A673 (cell line): ENCODE measurements at places on chromosomes 2 and 18. TPM values are rescaled to one million over a fixed set of nuclear protein-coding genes. Genes with fewer than 3 reads are reported as not detected.
A peak's percentile ranks its signal among the peaks of the same experiment; 100 is the strongest.

KCNS3 gene
- 12.7 and 15.8 TPM in 2 replicates for total RNA-seq

FARSB gene
- 70.3 and 72.1 TPM in 2 replicates for total RNA-seq

KCNE4 gene
- 68.0 and 82.5 TPM in 2 replicates for total RNA-seq

DNA sequence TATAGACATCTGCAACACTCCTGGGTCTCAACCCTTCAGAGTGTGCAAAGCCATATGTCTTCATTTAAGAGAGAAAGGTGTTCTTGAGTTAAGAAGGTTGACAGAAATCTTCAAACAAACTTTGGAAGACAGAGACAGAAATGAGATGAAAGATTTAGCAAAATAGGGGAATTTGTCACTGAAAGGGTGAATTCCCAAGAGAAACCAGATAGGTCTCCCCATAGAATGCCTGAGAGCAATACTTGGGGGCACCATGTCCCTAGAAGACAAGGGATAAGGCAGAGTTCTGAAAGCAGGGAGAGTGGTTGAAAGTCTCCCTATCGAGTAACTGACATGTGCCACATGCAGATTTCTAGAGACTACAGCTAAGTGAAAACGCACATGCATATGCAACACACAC is 50.0 kb downstream of the AP1S3 start:
- no peaks in the 10 kb centered on the region for H3K27me3 ChIP-seq
- H3K27ac ChIP-seq, result no peak overlapping the region
- no peak overlapping the region for H3K4me3 ChIP-seq
- H3K4me1 ChIP-seq, result no peaks in the 10 kb centered on the region

GRCh38 chr2:207472343-207473048 is 57.3 kb upstream of the CREB1 start:
- no peak overlapping the region for H3K27ac ChIP-seq
- H3K36me3 ChIP-seq, result no peaks in the 10 kb centered on the region
- DNase-seq, result no peak

DNA sequence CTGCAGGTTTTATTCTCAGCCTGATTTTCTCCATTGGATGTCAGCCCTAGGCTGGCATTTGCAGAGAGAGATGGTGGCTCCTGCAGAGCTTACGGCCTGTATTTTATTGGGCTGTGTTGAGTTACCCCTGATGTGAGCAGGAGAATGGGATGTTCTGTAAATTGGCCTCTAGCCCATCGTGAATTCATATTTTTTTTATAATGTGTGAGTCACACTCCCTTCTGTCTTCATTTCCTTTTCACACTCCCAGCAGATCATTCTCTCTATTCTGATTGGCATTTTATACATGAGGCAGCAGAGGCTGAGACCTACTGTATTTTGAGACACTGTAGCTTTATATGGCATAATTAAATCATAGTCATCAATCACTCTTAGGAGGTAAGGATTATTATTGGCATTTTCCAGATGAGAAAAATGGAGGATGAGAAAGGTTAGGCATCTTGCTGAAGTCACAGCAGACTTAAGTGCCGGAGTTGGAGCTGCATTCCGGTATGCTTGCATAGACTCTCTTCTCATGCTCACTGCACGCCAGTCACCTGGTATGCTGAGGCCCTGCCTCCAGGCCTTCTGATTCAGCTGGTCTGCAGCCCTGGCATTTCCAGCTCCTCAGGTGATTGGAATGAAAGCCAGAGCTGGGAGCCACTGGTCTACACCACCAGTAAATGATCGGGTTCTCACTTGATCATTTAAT is 142.4 kb downstream of the NEDD4L start:
- no peak overlapping the region for H3K27ac ChIP-seq
- peaks cover 13% of the 10 kb centered on the region for H3K4me1 ChIP-seq
- DNase-seq, result peak; percentile 73

DNA sequence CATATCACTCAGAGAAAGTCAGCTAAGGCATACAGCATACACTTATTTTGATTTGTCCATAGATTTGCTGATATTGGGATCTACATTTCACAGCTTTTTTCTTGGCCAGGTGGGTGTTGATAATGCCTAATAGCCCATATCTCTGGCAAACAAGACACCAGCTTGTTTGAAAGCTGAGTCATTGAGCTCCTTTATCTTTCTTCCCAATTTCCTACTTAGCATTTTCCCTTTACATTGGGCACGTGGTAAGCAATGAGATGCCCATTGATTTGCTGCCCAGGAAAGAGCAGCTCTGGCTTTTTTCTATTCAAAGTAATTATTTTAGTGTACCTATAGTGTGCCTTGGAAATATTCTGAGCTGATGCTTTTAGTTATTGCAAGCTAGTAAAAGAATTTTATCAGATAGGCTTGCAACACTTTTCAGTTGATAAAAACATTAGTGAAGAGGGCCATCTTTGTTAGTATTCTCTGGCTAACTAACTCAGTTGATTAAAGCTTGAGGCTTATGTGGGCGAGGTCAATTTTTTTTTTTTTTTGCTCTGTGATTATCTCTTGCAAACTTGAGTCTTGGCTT is 79.6 kb downstream of the OSBPL6 start:
- H3K4me1 ChIP-seq, result peaks cover 35% of the 10 kb centered on the region
- no peaks in the 10 kb centered on the region for H3K36me3 ChIP-seq
- DNase-seq, result no peak
- H3K4me3 ChIP-seq, result no peak overlapping the region
- no peak overlapping the region for H3K27ac ChIP-seq

GRCh38 chr2:104938231-104938941 is 84.5 kb downstream of the POU3F3 start:
- H3K4me3 ChIP-seq, result no peak overlapping the region
- no peaks in the 10 kb centered on the region for H3K27me3 ChIP-seq
- H3K36me3 ChIP-seq, result no peaks in the 10 kb centered on the region
- no peak overlapping the region for H3K27ac ChIP-seq

- no peaks in the 10 kb centered on the region for H3K36me3 ChIP-seq
Observed at GRCh38 chr18:62953663-62954062, 238.3 kb downstream of the PHLPP1 start.

DNA sequence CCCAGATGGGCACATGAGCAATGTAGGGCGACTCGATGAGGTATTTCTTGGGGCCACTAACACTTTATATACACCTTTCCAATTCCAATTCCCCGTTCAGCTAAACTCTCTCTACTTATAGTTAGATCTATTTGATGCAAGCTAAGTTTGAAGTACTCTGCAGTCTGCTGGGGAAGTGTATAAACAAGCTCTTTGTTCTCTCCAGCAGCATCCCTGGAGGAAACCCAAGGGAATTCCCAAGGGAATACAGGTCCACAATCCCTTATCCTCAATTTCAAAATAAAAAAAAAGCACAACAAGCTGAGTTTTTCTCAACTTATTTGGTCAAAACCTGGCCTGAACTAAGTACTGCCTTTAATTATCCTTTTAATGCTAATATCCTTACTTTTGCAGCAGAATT is 433.3 kb downstream of the NBAS start:
- H3K4me1 ChIP-seq, result no peaks in the 10 kb centered on the region
- H3K27ac ChIP-seq, result no peak overlapping the region
- H3K27me3 ChIP-seq, result no peaks in the 10 kb centered on the region
- H3K36me3 ChIP-seq, result no peaks in the 10 kb centered on the region

DNA sequence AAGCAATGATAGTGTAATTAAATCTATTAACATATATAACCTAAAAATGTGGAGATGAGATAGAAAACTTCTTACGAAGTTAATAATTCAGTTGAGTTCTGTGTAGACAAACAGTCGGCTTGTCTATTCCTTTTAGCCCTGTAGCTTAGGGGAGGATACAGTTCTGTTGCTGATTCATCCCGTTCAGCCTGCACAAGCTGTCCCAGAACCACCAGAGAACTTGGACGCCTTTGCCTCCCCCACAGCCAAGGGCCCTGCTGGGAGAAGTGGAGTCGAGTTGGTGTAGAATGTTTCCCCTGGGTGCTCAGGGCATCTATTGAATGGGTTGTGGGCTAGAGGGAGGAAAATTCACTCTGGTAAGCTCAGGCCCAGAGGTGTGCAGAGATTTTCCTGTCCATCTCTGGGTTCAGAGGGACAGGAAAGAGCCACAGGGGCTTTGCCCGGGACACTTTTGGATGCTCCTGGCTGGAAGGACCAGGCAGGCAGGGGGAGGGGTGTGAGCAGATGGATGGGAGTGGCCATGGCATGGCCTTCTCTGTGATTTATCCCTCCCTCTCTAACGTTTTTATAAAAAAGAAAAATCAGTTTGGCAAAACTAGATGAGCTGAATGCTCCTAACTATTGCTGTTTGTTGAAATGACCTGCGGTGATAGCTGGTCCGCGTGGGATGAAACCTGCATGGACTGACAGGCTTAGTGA is 42.8 kb upstream of the GALR1 start:
- no peaks in the 10 kb centered on the region for H3K27me3 ChIP-seq
- H3K36me3 ChIP-seq, result no peaks in the 10 kb centered on the region
- H3K4me3 ChIP-seq, result no peak overlapping the region
- no peaks in the 10 kb centered on the region for H3K4me1 ChIP-seq
- DNase-seq, result no peak

GRCh38 chr18:71036783-71037182 is 747.9 kb downstream of the SOCS6 start:
- H3K4me3 ChIP-seq, result no peak overlapping the region
- DNase-seq, result no peak
- H3K36me3 ChIP-seq, result no peaks in the 10 kb centered on the region
- H3K4me1 ChIP-seq, result no peaks in the 10 kb centered on the region
- H3K27me3 ChIP-seq, result no peaks in the 10 kb centered on the region

DNA sequence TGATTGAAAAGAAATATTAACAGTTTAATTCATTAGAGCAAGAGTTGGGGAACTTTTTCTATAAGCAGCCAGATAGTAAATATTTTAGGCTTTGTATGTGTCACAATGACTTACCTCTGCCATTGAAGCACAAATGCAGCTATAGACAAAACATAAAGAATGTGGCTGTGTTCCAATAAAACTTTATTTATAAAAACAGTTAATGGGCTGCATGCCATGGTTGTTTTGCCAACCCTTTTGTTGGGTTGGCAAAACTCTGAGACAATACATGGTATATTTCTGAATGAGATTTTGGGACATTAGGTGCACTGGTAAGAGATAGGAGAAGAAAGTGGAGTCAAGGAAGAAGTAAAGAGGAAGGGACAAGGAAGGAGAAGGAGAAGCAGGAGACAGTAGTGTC is 61.8 kb upstream of the CERS6 start:
- no peak overlapping the region for H3K27ac ChIP-seq
- no peaks in the 10 kb centered on the region for H3K36me3 ChIP-seq
- no peak overlapping the region for H3K4me3 ChIP-seq
- DNase-seq, result no peak
- no peaks in the 10 kb centered on the region for H3K4me1 ChIP-seq

GRCh38 chr18:7072593-7072992 is 45.0 kb downstream of the LAMA1 start:
- no peaks in the 10 kb centered on the region for H3K4me1 ChIP-seq
- no peak for DNase-seq
- H3K36me3 ChIP-seq, result no peaks in the 10 kb centered on the region
- H3K27ac ChIP-seq, result no peak overlapping the region

DNA sequence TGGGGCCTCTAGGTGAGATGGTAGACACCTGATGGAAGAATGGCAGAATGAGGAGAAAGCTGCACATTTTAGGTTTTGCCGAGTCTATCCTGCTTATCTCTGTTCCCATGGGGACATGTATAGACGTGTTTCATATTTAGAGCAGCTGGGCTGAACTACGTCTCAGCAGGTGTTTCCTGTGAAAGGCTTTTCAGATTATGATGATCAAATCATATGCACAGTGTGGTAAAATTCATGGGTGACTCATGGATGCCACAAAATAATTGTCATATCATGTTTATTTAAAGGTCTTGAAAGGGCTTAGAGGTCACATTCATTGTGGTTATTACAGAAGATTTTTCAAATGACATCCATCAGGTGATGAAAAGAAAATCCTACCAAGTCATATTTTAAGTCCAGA is 90.5 kb downstream of the ICOS start:
- DNase-seq, result peak; percentile 82
- peak overlapping the region; percentile 36 for H3K27ac ChIP-seq
- H3K27me3 ChIP-seq, result no peaks in the 10 kb centered on the region
- H3K36me3 ChIP-seq, result no peaks in the 10 kb centered on the region

- H3K36me3 ChIP-seq, result no peaks in the 10 kb centered on the region
- DNase-seq, result no peak
- no peak overlapping the region for H3K27ac ChIP-seq
- H3K4me3 ChIP-seq, result peak overlapping the region; percentile 62
- peaks cover 11% of the 10 kb centered on the region for H3K4me1 ChIP-seq
- H3K27me3 ChIP-seq, result peaks cover 42% of the 10 kb centered on the region
Observed at GRCh38 chr2:176188774-176189680, 559 bp downstream of the HOXD1 start.
